GM12865 (cell line): ENCODE measurements at places on chromosomes 7 and 10.

DNA sequence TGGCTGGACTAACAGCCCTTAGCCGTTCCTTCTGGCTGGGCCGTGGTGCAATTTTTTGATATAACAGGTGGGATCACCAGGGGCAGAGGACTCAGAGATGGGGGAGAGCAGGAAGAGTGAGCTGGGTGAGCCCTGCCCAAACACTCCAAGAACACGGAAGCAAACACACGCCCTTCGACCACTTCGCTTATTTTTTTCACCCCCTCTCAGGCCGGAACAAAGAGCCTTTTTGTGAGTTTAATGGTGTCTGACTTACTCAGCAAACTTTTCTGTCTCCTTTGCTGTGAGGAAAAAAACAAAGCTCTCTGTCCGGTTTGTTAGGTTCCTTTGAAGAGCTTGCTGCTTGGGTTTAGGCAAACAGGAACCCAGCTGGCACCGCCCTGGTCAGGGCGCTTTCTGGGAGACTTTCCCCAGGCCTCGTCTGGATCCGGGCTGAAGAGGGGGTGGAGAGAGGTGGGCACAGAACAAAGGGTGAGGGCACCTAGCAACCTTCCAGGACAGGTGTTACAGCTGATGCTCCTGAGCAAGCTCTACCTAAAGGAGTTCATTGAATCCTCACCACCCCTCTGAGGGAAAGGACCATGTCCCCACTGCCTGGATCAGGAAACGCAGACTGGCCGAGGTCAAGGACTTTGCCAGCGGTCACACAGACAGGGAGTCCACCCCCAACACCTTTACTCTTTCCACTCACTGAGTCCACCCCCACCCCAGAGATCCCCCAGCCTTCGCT is 23.3 kb downstream of the CALML3 start:
- DNase-seq, result no peak

- DNase-seq, result no peak
These were observed 168.5 kb downstream of the NOC3L start for GRCh38 chr10:94194256-94194655.

DNA sequence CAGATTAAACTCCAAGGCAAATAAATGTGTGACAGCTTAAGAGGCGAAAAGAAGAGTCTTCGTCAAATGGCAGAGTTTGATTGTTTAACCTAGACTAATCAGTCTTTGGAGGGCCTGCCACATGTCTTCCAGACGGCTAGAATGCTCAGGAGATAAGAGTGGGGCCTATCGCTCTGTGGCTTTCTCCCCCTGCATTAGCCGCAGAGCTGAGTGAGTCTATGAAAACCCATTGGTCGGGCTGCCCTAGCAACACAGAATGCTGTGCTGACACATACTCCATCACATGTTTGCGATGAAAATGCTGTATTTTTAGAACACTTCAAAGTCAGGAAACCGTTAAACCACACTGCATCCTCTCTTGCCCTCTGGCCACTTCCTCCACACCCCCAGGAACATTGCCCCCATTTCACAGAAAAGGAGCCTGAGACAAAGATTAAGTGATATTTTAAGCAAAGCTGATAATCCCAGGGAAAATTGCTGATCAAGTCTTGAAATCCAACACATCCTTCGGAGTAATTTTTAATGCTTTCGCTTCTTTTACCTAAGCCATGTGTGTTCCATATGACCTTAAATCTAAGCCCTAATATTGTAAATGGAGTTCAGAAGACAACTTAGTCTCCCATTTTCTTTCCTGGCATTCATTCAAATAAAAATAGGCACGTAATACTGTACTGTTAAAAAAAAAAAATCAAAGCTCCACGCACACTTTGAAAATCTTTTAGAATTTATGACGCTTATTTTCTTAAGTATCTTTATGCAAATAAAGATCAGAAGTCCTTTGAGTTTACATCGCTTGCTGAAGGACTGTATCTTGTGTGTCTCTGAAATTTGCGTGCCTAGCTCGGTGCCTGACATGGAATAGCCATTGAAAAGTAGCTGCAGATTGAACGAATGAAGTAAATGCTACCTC is 161.2 kb downstream of the CELF2 start:
- peak; percentile 96 for DNase-seq

- peak; percentile 38 for DNase-seq
These were observed 8.9 kb upstream of the GRK5 start for GRCh38 chr10:119198438-119198837.

DNA sequence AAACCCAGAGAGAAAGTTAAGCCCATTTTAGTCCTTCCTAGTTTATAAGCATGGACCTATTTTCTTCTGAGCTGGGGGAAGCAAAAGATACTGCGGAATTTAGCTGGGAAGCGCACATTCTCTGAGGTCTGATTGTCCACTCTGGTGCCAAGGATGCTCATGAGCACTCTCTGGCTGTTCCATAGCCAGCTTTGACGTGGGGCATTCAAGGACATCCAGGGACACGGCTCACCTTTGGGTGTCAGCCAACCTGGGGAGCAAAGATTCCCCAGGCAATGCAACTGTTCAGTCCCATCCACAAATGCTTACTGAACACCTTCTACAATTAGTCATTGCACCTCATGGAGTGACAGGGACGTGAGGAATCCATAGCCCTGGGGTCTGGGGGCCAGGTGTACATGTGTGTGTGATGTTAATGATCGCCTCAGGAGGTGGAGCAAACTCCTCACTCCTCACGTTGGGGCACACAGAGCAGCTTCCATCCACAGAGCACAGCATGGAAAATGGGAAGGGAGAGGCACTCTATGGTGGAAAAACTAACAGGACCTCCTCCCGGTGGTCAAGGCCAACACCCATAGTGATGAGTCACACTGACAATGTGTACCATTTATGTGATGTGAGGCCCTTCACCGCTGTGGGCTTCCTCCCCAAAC is 67.5 kb upstream of the IGFBP3 start:
- no peak for DNase-seq

DNA sequence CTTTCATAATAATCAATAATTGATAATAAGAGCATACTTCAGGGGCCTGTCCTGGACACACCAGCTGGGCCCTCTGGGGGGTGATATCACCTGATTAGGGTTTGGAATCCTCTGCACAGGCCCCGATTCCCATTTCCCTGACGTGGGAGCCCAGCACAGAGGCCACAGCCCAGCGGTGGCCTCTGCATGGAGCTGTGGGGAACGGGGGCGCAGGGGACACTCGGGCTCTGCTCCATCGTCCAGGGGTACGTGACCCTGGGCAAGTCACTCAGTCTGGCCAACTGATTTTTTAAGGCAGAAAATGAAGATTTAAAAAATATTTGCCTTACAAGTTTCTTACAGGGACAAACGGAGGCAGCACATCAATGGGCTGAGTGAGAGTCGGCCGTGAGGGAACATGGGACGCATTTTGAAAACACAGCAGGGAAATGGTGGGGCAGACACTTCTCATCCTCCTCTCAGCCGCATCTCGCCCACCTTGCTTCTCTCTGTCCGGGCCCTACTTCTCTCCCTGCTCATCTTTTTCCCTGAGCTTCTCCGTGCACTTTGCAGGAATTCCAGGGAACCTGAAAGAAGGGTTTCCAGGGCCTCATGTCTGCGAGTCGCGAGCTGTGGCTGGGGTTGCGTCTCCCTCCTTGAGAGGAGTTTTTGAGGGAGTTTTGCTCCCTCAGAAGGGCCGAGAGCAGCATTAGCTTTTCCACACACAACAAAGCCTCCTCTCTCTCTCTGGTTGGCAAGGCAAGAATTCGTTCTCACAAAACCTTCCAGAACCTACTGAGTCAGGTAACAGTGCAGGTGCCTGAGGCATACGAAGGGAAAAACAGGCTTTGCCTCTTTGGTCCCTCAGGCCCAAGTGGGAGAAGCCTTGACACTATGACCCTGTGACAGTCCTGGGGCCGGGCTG is 312.0 kb downstream of the WDR37 start:
- no peak for DNase-seq

GRCh38 chr7:130356121-130356875 is 11.7 kb downstream of the CPA5 start:
- DNase-seq, result no peak

DNA sequence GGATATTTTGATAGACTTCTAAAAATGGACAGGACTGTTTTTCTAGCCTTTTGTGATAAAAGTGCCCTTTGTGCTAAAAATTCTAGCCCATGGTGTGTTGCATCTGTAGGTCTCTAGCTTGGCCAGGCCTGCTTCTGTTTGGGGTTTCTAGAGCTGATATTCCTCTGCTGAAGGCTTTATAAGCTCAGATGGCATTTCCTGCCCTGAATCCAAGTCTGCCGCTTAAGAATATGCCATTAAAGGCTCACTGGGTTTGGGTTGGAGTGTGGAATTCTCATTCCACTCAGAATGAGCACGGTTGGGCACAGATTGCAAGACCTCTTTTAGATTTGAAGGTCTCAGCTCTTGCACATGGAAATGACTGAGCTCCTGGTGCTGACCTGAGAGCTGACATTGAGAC is 49.4 kb upstream of the IGFBP3 start:
- no peak for DNase-seq

DNA sequence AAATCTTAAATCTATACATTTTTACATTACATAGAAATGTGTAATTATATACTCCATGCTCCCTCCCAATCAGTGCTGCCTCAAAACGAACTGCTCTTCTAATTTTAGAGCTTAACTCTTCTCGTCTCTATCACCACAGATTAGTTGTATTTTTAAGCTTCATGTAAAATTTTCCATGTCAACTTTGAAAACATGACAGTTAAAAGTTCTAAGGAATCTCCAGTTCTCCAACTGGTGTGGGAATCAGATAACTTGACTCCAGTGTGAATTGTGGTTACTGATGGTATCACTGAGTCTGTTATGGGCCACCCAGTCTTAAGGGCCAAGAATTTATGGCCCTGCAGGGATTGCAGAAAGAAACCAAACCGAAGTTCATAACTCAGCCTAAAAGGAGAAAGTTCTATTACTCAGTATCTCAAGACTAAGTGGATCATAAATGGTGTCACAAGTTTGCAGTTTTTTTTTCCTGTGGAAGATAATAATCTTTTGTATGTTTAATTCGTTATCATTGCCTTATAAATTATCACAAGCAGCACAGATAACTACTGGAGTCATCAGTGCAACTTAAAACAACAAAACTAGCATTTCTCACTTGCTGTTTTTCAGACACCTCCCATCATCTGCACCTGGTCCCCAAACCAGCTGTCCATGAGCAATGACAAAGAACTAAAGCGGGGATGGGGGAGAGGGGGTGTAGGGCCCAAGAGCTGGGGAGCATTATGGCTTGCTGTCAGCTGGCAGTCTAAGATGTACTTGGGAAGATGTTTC is 31.5 kb upstream of the KMT2E start:
- DNase-seq, result peak; percentile 46

DNA sequence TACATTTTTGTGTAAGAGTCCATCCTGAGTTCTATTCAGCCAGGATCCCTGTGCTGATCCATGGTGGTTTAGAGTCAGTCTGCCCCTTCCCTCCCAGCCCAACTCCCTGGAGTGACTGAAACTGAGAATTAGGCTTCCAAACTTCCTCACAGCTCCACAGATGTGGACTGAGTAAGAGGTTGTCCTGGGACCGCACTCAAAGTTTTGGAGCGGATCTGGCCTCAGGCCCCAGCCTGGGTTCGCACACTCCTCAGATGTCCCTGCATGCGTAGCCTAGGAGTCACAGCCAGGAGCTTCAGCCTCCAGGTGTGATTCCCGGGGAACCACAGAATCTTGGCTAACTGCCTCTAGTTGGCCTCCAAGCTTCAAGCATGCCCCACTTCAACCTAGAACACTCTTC is 218.1 kb downstream of the C7orf25 start:
- DNase-seq, result no peak

DNA sequence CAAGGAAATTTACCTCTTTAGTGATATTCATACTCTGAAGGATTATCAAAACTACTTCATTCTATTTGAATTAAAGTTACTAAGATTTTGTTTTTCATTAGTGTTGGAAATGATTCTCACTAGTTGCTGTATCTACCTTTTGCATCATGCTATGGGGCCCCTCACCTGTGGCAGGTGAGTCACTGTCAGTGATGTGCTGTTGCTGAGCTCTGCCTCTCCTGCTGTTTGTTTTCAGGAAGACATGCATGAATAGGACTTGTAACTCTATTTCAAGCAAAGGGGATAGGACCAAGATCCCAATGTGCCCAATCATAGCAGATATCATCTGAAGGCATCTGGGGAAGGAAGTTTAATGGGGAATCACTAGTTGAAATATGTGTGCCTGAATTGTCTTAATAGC is 57.4 kb upstream of the AGR3 start:
- DNase-seq, result no peak

GRCh38 chr7:101116898-101117297 is 10.0 kb upstream of the SERPINE1 start:
- DNase-seq, result no peak

GRCh38 chr10:89440226-89441009 is 26.1 kb downstream of the IFIT5 start:
- no peak for DNase-seq

- peak; percentile 93 for DNase-seq
These were observed 2.5 kb downstream of the ENTPD1 start for GRCh38 chr10:95758351-95759025.

DNA sequence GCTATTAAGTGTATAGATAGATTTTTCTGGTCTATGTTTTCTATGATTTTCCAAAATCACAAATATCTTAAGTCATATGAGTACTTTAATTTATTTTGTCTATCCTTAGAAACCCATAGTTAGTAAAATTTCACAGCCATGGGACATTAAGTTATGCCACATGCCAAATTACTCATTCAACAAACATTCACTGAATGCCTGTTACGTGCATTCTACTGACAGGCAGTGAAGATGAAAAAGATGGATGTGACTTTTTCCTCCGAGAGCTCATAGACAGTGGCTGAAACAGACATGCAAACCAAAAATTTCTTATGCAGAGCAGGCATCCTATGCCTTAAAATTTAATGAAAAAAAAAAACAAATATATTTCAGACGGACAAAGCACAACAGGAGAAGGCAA is 84.9 kb downstream of the CHRM2 start:
- no peak for DNase-seq
